ENCODE measurements at places on chromosomes 13 and 19.
A peak's percentile ranks its signal among the peaks of the same experiment; 100 is the strongest.

DNA sequence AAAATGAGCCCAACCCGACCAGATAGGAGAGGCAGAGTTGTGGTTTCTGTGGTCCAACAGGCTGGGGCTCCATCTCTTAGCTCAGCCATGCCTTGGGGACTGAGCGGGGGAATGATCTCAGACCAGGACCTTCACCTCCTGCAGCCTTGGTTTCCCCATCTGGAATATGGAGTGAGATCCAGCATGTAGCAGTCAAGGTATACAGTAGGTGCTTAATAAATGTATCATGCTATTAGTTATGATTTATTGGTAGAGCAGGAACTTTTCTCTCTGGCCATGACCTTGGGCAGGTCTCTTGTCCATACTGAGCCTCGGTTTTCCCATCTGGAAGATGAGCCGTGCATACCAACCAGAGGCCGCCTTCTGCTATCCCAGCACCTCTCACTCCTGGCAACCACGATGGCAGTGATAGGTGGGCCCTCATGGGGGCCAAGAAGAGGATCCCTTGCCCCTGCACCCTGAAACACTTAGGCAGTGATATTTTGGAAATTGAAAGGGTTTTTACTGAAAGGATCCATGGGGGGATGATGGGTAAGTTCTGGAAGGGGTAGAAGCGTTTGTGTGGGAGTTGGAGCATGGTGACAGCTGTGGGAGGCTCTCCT, 9.1 kb downstream of the TM6SF2 start:
- DNase-seq, result no peak

GRCh38 chr19:55041627-55042343, 3.7 kb upstream of the GP6 start:
- DNase-seq, result peak; percentile 92

GRCh38 chr19:55105237-55105636, 12.2 kb downstream of the PPP1R12C start:
- DNase-seq, result no peak

DNA sequence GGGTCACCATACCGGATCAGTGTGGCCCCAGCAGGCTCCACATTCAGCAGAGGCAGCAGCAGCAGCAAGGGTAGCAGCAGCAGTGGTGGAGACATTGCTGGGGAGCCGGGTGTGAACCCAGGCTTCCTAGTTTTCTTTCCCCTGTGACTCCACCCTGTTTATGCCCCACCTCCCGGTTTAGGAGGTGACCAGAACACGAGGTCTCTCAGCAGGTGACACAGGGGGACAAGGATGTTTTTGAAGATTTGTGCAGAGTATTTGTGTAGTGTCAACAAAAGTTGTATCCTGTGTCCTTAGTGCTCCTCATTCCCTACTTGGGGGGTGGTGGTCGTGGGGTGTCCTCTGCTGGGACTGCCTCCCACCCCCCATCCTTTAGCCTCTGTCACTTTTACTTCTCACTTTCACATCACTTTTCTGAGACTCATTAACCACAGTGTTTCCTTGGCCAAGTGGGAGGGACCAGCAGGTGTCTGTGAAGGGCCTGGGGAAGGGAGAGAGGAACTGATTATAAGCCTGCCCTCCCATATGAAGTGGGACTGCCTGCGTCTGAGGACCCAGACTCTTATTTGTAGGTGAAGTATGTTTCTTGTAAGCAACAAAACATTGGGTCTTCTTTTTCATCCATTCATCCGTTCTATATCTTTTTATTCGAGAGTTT, 15.6 kb upstream of the KCNC3 start:
- DNase-seq, result peak; percentile 95

DNA sequence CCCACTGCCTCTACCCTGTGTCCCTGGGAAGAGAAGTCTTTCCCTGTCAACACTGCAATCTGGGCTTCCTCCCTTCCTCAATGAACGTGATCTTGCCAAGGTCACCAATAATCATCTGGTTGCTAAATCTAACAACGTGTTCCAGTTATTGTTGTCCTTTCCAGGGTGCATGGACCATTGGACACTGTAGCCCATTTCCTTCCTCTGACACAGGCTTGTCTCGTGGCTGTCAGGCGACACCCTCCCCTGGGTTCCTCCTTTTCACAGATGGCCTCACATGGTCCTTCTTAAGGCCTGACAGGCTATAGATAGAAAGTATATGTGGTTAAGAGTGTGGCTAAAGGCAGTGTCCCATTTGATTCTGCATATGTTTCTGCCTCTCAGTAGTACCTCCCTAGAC, 67.7 kb upstream of the STARD13 start:
- DNase-seq, result peak; percentile 96

DNA sequence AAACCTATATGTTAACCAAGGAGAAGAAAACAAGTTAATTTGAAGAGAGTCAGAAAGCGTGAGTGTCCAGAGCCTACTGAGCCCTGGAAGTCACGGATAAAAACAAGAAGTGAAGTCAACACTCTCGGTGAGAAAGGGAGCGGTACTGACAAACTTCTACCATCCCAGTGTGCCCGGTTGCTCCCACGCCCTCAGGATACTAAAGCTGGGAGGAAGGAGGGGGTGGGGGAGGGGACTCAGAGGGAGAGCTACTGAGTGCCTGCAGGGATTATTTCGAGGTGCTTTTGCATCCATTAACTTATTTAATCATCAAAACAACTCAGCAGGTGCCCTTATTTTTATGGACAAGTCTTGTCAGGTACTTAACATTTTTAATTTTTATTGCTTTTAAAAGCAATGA, 166.2 kb downstream of the ZIC5 start:
- no peak for DNase-seq

- no peak for DNase-seq
Observed at GRCh38 chr13:78659450-78659730, 435 bp upstream of the OBI1 start.

GRCh38 chr13:59319276-59319675, 844.5 kb downstream of the DIAPH3 start:
- no peak for DNase-seq

DNA sequence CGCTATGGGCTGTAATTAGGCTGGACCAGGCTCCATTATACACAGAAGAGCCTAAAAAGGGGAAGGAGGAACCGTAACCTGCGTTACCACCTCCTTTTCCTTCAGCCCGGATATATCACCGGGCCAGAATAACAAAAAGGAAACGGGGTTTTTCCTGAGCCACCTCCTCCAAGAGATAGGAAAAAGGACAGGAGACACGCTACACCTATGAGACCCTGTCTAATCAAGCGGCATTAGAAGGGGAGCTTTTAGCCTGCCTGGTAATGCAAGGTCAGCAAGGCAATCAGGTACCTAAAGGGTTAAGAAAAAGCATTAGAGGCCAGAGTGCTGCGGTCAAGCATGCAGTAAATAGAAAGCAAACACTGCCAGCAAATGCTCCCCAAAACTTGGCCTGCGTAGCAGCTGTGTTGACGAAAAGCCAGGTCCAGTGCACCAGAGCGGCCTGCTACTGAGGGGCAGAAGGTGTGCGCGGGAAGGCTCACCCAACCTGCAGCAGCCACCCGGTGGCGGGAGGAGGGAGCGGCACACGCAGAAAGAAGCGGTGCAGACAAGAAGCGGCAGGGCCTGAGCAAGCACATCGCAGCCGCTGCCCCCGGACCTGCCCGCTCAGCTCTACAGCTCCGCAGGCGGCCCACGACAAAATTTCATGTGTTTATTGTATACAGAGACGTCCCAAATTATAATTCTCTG, 1466.1 kb downstream of the UQCRFS1 start:
- DNase-seq, result no peak

DNA sequence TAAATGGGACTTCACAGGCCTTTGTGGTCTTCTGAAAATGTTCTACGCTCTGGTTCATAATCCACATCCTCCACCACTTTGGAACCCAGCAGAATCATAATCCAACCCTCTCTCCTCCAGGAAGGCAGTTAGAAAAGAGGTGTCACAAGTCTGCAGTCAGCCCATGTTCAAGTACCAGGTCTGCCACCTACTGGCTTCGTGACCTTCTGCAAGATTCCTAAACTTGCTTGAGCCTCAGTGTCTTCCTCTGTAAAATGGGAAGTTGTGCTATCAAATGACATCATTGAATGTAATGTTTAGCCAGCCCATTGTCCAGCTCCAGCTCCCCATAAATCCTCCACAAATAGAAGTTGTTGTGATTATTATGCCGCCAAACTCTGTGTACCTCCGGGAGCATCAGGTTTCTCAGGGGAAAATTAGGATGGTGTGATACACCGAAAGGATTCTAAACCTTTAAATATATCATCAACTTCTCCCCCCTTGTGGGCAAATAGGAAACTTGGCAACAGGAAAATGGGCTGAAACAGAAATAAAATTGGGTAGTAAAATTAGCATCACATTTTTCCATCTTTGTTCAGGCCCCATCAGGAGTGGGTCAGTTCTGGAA, 109.7 kb downstream of the NUFIP1 start:
- peak; percentile 27 for DNase-seq

DNA sequence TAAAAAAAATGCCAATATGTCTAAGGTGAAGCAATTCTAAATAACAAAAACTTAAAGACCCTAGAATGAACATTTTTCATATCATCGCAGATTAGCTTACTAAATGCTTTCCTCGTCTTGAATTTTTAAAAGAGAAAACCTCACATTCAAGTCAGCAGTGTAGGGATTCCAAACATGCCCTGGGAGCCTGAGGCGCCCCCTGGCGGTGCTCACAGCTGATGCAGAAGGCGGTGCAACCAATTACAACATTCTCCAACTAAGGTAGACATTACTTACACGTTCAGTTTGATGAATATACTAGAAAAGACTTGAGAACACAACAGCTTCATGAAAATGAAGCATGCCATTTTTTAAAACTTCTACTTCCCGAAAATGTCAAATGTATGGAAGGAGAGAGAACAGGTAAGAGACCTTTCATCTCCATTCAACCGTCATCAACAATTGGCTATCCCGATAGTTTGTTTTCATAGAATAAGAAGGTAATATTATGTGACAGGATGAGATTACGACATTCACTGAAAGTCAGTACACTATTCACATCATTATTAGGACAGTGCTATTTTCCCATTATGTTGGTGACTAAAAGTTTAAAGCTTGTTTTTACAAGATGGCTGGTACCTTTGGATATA, 304.4 kb downstream of the DCLK1 start:
- no peak for DNase-seq

DNA sequence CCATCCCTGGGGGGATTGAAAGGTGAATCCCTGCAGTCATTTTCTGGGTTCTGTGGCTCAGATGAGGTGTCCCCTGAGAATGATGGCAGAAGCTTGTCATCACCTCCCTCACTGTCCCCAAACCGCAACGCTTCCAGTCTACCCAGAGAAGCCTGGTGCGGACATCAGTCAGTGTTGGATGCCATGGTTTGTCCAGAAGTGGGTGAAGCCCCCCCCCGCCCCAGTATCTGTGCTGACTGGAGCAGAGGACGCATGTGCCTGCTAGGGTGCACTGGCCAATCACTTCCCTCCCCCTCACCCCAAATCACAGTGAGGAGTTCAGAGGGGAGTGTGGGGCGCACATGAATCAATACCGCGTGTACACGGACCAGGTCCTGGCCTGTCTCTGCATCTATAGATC, 150.5 kb downstream of the TEX29 start:
- DNase-seq, result no peak

- no peak for DNase-seq
Observed at GRCh38 chr19:33933931-33934330, 137.3 kb downstream of the KCTD15 start.

- peak; percentile 37 for DNase-seq
Observed at GRCh38 chr13:78602561-78603239, 652 bp downstream of the POU4F1 start.

- no peak for DNase-seq
Observed at GRCh38 chr19:694481-695351, 536 bp downstream of the PRSS57 start.

DNA sequence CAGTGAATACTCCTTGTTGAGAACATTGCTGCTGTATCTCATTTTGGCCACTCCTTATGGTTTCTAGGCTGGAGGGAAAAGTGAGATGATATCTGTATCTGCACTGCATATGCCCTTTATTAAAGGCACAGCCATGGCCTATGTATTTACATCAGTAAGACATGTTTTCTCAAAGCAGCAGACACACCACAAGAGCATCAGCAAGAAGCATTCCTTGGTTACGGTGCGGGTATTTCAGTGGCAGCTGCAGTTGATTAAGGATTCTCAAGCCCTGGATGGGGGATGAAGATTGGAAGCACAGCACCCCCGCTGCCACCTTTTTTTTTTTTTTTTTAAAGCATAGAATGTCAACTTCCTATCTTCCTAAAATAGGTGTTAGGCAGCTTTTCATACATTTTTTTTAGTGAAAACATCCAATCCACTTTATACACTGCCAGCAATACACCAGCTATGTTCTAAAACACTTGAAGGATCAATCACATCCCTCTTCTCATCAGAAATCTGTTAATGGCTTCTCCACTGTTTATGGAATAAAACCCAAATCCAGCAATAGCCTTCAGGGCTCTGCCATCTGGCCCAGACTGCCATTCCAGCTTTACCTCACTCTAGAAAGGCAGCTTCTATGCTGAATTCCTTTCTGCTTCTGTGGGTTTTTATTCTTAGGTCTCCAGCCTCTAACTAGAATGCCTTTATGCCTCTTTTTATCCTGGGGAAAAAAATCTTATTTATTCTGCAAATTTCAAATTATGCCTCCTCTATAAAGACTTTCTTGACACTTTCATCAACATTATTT, 331.0 kb downstream of the DNAJC15 start:
- DNase-seq, result no peak

DNA sequence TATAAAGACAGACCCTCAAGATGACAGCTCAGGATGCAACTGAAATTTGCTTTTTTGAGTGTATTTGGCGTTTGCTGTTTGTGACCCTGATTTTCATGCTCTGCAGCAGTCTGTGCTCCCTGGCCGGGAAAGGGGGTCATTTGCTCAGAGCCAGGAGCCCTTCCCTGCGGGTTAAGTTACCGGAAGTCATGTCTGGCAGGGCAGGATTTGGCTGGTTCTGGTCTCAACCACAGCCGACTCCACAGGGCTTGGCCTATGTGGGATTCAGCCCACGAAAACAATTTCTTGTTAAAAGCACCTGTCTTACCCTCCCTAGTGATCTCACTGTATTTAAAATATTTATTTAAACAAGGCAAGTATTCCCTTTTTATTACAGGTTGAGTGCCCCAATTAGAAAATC, 22.6 kb downstream of the MCF2L start:
- no peak for DNase-seq

DNA sequence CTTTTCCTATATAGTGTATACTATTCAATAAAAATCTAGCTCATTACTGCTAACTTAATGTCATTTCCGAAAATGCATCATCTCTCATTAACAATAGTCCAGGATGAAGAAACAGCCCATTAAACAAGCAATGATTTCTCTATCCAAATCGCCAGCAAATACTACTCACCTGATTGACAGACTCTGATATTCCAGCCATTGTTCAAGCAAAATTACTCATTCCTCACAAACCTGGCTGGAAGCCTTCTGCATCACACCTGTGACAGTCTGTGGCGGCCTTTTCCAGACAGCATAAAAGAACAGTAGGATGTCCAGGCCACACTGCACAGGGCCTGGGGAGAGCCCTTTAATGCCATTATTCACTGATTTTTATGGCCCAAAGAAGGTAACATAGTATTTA, 115.9 kb downstream of the ABCC4 start:
- no peak for DNase-seq

DNA sequence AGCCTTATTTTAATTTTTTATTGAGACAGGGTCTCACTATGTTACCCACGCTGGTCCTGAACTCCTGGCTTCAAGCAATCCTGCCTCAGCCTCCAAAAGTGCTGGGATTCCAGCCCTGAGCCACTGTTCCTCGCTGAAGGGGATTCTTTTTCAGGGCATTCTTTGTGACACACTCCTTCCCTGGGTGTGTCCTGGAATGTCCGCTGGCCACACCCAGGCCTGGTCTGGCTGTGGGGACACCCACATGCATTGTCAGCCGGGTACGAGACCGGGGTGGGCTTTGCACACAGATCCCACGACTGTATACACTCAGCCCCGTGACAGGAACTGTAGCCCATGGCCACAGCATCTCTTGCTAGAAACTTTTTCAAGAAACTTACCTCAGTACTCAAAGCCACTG, 34.4 kb upstream of the GATAD2A start:
- no peak for DNase-seq
